NCI-H1092 (cell line): ENCODE measurements at places on chromosomes 3 and 15.

GRCh38 chr3:45595364-45596195 lies 1.0 kb downstream of the LIMD1 start:
- DNase-seq = no peak

DNA sequence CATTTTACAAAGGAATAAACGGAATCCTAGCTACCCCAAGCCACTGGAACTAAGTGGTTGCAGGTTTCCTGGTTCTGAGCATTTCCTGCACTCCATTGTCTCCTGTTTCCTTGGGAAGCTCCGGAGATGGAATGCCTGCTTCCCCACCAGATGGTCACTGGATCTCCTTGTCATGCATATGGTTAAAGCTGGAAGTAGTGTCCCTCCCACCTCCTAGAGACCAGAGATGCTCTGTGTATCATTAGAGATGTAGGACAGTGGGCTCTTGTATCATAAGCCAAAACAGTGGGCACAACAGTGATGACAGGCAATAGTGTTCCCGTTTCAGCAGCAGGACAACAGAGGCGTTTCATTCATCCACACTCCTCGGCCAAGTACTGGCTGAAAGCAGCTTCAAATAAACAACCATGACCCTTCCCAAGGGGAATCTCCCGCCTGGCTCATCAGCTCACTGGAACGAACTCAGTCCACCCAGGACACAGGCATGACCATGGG lies 136.2 kb upstream of the EIF1B start:
- DNase-seq = no peak

DNA sequence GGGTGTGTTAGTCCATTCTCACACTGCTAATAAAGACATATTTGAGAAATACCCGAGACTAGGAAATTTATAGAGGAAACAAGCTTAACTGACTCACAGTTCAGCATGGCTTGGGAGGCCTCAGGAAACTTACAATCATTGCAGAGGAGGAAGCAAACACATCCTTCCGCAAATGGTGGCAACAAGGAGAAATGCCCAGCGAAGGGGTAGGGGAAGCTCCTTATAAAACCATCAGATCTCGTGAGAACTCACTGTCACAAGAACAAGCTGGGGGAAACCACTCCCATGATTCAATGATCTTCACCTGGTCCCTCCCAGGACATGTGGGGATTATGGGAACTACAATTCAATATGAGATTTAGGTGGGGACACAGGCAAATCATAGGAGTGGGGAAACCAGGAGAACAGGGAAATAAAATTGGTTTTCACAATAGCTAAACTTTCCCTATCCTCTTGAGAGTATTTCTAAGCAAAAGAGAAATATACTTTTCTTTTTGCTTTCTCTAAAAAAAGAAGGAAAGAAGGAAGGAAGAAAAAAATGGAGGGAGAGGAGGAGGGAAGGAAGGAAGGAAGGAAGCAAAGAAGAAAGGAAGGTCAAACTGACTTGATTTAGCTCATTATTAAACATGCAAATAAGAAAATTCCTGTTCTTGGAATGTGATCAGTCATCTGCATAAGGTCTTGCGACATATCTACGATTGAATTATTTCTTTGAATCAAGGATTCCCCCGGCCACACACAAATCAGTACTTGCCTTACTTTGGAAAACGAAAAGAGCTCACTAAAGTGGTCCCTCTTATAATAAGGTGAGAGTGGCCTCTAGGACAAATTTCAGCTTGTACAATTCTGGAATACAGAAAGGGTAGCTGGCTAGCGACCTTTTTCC lies 75.2 kb downstream of the LIPC start:
- DNase-seq = no peak

GRCh38 chr15:91622711-91623342 lies 230.7 kb upstream of the SLCO3A1 start:
- no peak for DNase-seq

- DNase-seq = no peak
Observed at GRCh38 chr3:98744283-98744682, 18.9 kb upstream of the ST3GAL6 start.

DNA sequence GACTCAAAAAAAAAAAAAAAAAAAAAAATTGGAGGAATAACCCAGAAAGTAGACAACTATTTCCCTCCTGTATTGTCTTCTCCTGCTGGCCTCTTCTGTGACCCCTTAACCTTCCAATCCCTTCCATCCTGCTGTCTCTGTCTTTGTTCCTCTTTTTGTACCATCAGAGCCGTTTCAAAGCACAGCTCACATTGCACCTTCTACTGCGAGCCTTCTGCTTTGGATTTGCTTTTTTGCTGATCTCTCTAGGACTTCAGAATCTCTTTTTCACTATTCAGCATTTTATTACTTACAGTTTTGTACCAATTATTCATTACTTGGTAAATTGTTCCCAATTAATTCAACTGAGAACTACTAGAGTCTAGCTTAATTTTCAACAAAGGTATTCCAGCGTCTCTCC lies 284.0 kb upstream of the TBL1XR1 start:
- no peak for DNase-seq

- no peak for DNase-seq
Observed at GRCh38 chr3:8189051-8189450, 312.6 kb upstream of the LMCD1 start.

DNA sequence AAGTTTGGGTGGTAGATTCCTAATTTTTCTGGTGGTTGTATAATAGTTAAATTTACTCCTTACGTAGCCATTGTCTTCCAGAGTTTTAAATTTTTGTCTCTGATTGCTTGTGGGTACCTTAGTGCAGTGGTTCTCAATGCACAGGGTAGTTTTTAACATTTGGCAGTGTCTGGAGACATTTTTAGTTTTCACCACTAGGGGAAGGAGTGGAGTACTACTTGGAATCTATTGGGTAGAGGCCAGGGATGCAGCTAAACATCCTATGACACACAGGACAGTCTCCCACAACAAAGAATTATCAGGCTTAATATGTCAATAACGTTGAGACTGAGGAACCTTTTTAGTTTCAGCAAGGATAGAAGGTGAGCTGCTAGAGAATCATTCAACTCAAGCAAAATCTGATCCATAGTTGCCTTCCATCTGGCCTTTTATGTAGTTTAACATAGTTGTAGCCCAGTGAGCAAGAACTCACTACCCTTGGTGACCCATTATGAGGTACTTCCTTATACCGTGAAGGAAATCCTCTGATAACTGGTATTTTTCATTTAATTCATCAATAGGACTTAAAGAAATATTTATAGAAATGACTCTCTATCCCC lies 8.6 kb upstream of the STX19 start:
- DNase-seq = no peak

- DNase-seq = no peak
Observed at GRCh38 chr3:173891272-173892100, 493.9 kb downstream of the NLGN1 start.

DNA sequence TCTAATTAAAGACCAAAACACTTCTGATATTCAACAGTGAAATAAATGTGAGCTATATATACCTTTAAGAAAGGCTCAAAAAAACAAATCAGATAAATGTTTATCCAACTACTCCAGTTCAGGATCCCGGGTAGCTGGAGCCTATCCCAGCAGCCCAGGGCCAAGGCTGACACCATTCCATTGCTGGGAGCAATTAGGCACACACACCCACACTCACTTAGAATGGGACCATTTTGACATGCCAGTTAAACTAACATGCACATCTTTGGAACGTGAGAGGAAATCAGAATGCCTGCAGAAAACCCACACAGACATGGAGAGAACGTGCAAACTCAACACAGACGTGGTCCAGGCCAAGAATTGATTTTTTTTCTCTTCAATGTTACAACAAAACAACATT lies 30.0 kb upstream of the PLSCR4 start:
- DNase-seq = no peak

- no peak for DNase-seq
Observed at GRCh38 chr3:184731786-184732537, 20.1 kb upstream of the MAGEF1 start.

- DNase-seq = no peak
Observed at GRCh38 chr3:94099311-94099710, 36.5 kb downstream of the NSUN3 start.

- no peak for DNase-seq
Observed at GRCh38 chr15:90664650-90665287, 52.4 kb upstream of the BLM start.

GRCh38 chr15:28128031-28128430 lies 28.9 kb upstream of the OCA2 start:
- DNase-seq = no peak

DNA sequence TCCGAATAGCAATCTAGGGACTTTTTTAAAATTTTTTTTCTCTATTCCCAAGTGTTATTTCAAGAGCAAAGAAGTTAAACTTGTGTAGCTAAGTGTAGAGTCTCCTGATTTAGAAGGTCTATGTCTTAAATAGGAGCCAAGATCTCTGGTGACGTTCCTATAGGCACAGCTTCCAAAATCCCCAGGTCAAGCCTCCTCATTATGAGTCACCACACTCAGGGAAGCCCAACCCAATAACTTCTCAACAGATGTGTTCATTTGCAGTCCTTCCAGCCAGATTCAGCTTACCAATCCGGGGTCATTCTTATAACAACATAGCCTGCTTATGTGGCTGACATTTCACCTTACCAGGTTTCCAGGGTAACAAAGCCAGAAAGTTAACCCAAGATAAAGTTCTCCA lies 270.3 kb downstream of the IL5RA start:
- DNase-seq = no peak

DNA sequence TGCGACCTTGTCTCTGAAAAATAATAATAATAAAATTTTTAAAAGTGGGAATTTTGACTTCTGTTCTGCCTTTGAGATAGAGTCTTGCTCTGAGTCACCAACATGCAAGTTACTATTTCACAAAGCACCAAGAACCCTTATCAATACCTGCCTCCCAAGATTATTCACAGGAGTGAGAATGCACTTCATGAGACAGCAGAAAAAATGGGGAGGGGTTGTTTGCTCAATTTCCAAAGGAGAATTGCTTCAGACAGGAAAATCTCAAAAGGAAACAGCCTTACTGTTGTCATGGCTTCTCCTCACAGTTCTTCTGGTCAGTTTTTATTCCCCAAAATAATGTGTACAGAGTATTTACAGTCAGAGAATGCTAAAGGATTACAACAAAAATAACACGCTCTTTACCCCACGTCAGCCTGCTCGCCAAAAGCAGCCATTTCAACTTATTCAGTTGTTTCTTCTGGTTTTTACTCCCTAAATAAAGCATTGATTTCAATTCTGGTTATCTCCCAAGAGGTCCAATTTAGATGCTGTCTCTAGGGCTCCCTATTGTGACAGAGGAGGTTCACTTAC lies 89.0 kb downstream of the PPCDC start:
- no peak for DNase-seq

- DNase-seq = no peak
Observed at GRCh38 chr3:70580021-70580420, 267.6 kb upstream of the MDFIC2 start.

GRCh38 chr3:154718053-154718452 lies 288.1 kb upstream of the GPR149 start:
- no peak for DNase-seq

- DNase-seq = peak; percentile 62
Observed at GRCh38 chr3:123027292-123028232, at the start of gene SEMA5B. Gene SEMA5B (minus strand): TSS chr3:123027763. CDS start chr3:122961263, 66,500 bp downstream.

DNA sequence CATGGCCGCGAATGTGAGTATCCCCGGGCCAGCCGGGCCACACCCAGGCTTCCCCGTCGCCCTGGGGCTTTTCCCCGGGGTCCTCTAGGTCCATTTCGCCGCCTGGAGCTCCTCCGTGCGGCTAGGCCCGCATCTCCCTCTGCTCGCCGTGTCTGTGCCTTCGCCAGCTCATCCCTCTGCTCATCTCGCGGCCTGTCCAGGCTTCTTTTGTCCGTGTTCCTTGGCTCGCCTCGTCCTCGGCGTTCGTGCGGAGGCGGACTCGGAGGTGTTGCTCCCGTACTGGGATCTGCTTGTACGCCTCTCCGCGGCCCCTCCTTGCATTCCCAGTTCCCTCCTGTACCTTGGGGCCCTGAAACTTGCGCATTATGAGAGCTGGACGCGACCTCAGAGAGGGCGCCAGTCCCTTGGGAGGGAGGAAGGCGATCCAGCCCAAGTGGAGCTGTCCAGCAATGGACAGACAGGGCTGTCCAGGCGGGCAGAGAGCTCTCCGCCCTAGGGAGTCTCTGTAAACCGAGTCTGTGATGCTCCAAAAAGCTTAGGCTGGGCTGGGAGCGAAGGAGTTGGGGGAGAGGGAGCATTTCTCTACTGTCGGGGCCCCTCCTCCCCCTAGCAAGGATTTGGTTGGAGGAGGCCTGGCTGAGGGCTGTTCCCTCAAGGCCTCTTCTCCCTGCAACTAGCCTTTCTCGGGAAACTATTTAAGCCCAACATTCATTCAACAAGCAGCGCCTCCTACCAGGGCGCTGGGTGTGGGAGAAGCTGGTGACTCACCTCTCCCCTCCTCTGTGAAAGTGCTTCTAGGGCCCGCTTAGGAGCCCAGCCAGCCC lies 553 bp downstream of the TMEM43 start:
- peak; percentile 10 for DNase-seq

DNA sequence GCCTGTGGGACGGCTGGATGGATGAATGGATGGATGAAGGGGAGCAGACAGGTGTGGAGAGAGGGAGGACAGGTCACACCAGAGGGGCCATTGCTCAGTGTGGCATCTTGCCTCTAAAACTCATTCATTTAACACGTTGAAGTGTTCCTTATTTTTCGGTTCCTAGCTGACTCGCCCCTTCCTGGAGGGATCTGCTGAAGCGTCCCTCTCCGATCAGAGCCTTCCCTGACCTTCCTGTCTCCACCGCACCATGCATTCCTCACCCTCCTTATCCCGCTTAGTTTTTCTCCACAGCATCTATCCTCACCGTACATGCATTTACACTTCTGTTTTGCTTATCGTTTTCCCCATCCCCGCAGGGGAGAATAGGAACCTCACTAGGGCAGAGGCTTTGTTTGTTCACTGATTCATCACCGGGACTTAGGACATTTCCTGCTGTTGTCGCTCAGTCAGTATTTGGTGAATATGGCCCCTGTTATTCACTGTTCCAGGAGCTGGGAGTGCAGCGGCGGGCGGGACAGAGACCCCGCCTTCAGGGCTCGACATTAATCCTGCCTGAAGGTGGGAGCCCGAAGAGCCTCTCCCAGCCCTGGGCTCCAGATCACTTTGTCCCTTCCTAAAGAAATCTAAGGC lies 32.0 kb downstream of the FOXL2 start:
- no peak for DNase-seq

DNA sequence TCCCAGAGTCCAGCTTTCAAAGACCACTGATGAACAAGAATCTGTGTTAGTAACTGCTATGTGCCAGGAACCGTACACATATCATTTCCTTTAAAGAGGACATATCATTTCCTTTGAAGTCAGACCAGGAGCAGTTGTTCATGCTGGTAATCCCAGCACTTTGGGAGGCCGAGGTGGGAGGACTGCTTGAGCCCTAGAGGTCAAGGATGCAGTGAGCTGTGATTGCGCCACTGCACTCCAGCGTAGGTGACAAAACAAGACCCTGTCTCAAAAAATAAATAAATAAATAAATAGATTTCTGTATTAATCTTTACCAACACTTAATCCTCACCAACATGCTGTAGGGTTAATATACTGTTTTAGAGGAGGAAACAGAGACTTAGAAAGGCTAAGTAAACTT lies 23.9 kb upstream of the CDV3 start:
- DNase-seq = no peak

DNA sequence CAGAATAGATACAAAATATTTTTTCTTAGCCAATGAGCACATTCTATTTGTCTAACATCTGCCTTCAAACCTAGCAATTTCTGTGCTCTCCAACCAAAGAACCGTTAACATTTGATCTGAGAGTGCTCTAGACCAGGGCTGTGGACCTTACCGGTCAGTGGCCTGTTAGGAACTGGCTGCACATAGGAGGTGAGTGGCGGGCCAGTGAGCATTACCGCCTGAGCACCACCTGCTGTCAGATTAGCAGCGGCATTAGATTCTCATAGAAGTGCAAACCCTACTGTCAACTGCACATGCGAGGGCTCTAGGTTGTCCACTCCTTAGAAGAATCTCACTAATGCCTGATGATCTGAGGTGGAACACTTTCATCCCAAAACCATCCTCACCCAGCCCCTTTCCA lies 131.7 kb downstream of the CADM2 start:
- DNase-seq = no peak
